A375 (cell line): ENCODE measurements at places on chromosomes 3 and 15. TPM values are rescaled to one million over a fixed set of nuclear protein-coding genes. Genes with fewer than 3 reads are reported as not detected.

Gene TEX55
- total RNA-seq = not detected in 2 replicates

Gene C2CD4B
- total RNA-seq = not detected in 2 replicates

Gene AGBL1
- not detected in 2 replicates for total RNA-seq

Gene TGM4
- 0.80 TPM in 1 of 2 replicates, not detected in the other for total RNA-seq

Gene GPR160
- 0.57 and 1.9 TPM in 2 replicates for total RNA-seq

Gene CTXND1
- 0.05 and 0.08 TPM in 2 replicates for total RNA-seq

Gene MORC1
- not detected in 2 replicates for total RNA-seq

Gene LRRIQ4
- not detected in 2 replicates for total RNA-seq

Gene PLOD2
- total RNA-seq = 31.4 and 38.4 TPM in 2 replicates

Gene FETUB
- total RNA-seq = not detected in 2 replicates

Gene RPUSD3
- total RNA-seq = 68.3 and 89.1 TPM in 2 replicates

Gene TMCC1
- total RNA-seq = 4.9 and 6.3 TPM in 2 replicates

Gene RBMS3
- total RNA-seq = 22.9 and 32.9 TPM in 2 replicates

Gene COL6A6
- total RNA-seq = not detected in 2 replicates

Gene GNB4
- 11.1 and 11.9 TPM in 2 replicates for total RNA-seq

Gene PEX5L
- total RNA-seq = 0.45 and 0.48 TPM in 2 replicates

Gene GPR62
- 0.40 TPM in 1 of 2 replicates, not detected in the other for total RNA-seq

Gene USP50
- total RNA-seq = not detected in 2 replicates

Gene EFHB
- total RNA-seq = 0.23 and 1.2 TPM in 2 replicates

Gene ACKR4
- 0.13 TPM in 1 of 2 replicates, not detected in the other for total RNA-seq

Gene ITIH3
- total RNA-seq = 0.05 TPM in 1 of 2 replicates, not detected in the other

Gene TMEM40
- total RNA-seq = 0.08 TPM in 1 of 2 replicates, not detected in the other

Gene ANKRD63
- 0.34 and 0.37 TPM in 2 replicates for total RNA-seq

Gene VEPH1
- 5.7 and 10.0 TPM in 2 replicates for total RNA-seq

Gene TMA7
- 631 and 866 TPM in 2 replicates for total RNA-seq
